NCI-H1092 (cell line): ENCODE measurements at places on chromosomes 7 and 10.

DNA sequence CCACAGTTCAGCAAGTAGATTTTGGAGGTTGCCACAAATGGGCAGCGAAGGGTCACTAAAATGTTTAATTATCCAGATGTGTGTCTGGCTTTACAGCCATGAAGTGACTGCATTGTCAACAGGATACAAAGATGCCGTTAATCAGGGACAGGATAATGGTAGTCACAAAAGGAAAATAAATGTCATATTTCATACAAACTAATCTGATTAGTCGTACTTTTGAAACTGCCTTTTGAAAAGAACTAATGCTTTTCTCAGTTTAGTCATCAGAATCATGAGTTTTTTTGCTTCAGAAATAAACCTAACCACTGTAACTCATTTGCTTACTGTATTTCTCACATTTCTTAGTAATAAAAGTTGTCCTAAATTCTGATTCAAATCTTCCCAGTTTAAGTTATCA is 22.2 kb upstream of the WNT16 start:
- no peak for DNase-seq

- DNase-seq = no peak
Observed at GRCh38 chr7:43625453-43625852, 42.5 kb downstream of the STK17A start.

DNA sequence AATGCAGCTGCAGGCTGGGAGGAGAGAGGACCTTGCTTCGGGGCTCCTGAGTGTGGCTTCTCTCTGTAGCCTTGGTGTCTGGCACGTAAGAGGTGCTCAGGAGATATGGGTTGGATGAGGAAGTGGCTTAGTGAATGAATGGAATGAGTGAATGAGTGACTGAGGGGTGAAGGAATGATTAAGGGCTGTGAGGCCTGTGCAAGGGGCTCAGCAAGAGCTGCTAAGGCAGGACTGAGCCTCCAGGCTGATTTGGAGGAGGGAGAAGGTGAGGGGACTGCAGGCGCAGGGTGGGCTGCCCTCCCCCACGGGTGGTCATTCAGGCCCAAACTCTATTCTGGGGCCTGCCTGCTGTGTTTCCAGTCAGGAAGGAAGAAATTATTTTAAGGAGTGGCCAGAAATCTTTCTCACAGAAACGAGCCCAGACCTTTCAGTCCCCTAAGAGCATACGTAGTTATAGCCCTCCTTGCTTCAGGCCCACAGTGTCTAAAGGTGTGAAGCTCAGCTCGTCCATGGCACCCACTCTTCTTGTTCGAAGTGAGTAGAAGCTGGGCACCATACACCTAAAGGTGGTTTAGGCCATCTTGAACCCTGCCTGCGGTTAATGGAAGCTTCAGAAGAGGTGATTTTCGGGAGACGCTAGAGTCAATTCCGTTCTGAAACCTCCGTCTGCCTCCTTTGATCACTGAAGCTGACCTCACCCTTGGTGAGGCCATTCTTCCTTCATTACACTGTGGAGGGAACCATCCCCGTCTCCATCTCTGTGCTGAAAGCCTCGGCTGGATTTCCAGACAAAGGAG is 49.5 kb upstream of the SAMD8 start:
- no peak for DNase-seq

DNA sequence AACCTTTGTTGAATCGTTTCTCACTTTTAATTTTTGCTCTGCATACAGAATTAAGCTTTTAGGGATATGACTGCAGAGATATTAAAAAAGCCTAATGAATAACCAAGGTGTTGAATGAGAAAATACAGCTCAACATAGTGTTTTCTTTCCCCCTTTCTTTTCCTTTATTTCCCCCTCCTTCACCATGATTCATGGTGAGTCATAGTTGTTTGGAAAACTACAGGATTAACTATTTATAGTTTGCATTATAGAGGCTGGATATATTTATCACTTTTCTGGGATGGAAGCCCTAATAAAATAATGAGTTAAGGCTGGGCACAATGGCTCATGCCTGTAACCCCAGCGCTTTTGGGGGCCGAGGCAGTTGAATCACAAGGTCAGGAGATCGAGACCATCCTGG is 115.0 kb downstream of the DNAJB9 start:
- DNase-seq = no peak

DNA sequence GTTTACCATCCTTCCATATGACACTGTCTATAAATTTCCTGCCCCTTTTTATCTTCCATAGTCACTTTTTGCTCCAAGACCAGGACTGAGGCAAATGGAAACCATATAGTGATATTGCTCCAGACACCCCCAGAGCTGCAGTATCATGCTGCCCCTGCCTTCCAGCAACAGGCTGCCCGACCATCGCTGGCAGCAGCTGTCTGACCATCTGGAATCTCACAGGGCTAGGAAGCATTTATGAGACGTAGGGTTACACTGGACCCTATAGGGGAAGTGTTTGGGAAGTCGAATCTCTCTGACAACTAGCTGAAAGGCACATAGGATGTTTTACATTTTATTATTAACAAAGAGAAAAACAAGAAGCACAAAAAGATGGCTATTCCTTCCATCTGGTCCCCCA is 19.4 kb downstream of the ENO4 start:
- DNase-seq = no peak

- no peak for DNase-seq
Observed at GRCh38 chr7:106855540-106856132, 9.4 kb upstream of the PIK3CG start.

DNA sequence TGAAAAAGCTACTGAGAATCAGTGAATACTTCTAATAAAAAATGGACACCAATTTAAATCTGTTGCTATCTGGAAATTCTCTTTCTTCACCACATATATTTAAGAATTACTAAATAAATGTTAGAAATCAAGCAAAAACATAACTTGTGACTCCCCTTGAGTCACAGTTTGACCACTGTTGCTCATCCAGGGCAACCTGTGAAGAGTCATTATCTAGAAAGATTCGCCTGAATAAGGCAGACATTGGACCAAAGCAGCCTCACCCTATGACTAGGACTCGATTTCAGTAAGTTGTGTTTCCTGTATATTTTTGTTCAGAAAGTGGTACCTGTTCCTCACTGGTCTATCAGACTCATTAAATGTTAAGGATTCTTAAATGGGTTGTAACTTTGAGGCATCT is 572.4 kb downstream of the ATRNL1 start:
- DNase-seq = no peak

DNA sequence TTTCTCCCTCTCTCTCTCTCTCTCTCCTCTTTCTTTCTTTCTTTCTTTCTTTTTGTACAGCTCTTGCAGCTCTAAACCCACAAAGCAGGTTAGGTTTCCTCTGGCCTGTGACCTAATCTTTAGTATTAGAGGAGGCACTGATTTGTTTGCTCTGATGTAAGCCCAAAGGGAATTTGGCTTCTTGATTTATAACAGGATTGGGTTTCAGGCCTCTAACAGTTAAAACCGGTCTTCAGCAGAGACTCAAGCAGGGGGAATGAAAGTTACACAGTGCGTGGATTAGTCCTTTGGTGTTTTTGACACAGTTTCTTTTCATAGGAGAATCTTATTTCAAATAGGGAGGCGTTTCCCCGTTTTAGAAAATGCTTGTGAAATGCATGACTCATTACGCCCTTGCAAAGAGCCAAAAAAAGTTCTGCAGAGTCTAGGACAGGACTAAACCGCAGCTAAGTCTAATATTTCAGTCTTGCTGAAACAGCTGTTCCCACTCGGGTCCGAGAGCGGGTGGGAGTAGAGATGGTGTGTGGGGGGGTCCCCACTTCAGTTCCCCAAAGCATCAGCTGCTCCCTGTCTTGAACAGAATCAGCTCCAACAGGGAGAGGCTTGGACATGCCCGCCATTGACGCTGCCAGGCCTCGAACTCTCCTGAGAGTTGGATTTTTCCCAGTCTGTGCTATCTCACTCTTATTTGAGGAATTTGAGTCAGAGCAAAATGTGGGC is 296.5 kb upstream of the PITRM1 start:
- no peak for DNase-seq

- no peak for DNase-seq
Observed at GRCh38 chr7:38066391-38066790, 111.7 kb upstream of the STARD3NL start.

DNA sequence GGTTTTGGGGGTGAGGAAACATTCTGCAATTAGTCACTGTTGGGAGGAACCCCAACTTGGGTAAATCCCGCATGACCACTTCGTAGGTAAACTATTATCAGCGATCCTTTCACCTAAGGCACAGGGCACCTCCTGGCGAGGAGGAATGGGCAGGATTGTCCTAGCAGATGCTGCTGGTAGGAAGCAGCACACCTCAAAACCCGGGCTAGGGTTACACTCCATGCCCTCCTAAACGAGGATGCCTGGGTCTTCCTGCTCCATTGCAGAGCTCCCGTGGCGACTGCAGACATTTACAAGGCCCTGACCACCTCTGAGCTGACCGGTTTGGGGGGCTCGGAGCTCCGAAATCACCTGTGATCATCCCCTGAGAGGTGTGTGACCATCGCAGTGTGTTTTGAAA is 92.3 kb downstream of the FAM171A1 start:
- no peak for DNase-seq

GRCh38 chr10:22839639-22840038 is 88.2 kb upstream of the ARMC3 start:
- no peak for DNase-seq

DNA sequence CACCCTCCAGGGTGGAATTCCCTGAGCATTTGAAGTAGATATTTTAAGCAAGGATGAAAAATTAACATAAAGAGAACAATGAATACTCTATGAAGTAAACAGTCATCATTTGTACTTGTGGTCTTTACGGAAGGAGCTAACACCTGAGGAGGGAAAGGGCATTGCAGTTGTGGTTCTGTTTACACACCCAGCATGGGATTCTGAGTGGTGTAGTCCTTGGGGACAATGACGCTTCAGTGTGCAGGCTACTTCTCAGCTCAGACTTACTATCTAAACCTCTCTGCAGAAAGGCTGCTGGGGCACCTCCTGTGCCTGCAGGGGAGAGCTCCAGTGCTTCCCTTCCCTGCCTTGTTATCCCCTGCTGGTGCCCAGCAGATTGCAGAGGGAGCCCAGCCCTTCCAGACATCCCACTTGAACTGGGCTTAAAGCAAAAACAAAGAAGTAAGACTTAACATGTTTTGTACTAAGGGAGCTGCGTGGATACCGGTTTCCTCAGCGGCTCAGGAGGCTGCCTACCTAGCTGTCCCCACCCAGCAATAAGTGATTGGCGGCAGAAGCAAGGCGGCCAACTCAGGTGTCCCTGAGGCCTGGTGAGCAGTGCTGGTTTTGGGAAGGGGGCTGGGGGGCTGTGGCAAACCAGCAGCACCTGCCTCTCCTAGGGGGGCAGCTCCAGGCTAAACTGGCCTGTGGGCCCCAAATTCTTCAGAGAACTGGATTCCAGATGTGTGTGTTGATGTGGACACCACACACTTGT is 89.1 kb downstream of the CELF2 start:
- DNase-seq = no peak

DNA sequence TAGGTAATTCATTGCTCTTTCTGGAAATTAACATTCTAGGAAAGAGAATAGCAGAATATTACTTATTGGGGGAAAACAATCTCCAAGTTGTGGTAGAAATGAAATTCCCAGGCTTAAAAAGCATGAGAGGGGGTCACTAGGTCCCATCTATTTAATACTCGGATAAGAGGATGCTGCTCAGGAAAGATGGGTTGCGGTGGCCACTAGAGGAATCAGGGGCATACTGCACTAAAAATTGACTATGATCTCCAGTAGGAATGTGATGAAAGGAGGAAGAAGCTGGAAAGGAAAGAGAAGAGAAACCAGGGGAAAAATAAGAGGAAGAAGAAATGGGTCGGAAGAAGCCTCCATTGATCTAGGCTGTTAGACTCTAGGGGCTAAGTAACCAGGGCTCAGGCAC is 192.8 kb downstream of the GPAM start:
- no peak for DNase-seq

DNA sequence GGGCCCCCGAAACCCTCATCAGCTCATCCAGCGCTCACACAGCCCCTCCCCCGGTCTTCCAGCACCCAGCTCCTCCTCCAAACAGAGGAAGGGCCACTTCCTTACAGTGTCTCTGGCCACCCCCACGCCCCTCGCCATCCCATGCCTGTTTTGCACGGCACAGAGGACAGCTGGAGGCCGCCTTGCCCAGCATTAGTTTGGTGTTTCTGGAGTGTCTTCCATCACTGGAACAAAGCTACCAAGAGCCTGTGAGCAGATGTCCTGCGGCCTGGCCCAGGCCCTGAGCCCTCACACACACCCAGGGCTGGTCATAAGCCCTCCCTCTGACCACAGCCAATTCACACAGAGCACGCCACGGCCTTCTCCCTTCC is 82.3 kb downstream of the MAD1L1 start:
- no peak for DNase-seq

DNA sequence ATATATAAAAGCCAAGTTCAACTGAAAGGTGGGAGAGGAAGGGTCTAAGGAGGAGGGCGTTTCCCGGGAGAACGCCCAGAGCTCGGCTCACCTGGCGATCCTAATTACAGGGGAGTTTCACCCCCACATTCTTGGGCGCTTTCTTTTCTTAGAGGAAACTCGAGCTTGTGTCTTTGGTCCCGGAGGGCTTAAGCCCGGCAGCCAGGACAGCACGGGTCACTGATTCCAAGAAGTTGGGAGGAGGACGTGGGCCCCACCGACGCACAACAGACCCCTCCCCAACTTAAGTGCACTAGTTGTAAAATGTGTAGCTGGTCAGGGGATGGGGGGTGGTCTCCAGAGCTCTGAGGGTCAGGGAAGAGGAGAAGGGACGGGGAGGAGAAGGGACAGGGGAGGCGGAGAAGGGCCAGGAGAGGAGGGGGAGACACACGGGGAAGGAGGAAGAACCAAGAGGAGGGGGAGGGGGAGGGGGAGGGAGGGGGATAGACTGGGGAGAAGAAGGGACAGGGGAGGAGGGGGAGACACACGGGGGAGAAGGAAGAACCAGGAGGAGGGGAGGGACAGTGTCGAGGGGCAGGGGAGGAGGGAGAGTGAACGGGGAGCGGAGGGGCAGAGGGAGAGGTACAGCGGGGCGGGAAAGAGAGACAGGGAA is 874 bp downstream of the BAIAP2L1 start:
- no peak for DNase-seq

DNA sequence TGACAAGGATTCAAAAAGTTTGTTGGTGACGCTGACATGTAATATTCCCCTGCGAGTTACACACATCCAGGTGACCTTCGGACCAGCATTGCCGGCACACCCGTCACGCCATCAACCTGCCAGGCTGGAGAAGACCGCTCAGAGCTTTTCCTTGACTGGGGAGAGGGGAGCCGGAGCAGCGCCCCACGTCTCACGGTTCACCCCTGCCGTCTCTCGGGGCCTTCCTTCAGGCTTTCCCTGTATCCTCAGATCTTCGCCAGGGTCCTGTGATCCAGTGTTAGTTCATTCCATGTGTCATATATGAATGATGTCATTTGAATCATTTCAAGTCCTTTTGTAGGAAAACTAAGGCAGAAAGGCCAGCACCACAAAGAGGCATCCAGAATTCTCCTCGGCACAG is 127.8 kb downstream of the MGMT start:
- no peak for DNase-seq
